Activated naive CD8-positive, alpha-beta T cell treated with anti-CD3 and anti-CD28 coated beads for 36 hours (primary cell): ENCODE measurements at places on chromosomes 16 and 17. TPM values are rescaled to one million over a fixed set of nuclear protein-coding genes. Genes with fewer than 3 reads are reported as not detected.

GRCh38 chr17:64261417-64262145, 1.5 kb downstream of the TEX2 start:
- peak overlapping the region; percentile 89 for H3K4me3 ChIP-seq
- no peak for DNase-seq
- H3K36me3 ChIP-seq, result no peaks in the 10 kb centered on the region
- H3K27ac ChIP-seq, result peak overlapping the region; percentile 89
- H3K27me3 ChIP-seq, result no peaks in the 10 kb centered on the region

DNA sequence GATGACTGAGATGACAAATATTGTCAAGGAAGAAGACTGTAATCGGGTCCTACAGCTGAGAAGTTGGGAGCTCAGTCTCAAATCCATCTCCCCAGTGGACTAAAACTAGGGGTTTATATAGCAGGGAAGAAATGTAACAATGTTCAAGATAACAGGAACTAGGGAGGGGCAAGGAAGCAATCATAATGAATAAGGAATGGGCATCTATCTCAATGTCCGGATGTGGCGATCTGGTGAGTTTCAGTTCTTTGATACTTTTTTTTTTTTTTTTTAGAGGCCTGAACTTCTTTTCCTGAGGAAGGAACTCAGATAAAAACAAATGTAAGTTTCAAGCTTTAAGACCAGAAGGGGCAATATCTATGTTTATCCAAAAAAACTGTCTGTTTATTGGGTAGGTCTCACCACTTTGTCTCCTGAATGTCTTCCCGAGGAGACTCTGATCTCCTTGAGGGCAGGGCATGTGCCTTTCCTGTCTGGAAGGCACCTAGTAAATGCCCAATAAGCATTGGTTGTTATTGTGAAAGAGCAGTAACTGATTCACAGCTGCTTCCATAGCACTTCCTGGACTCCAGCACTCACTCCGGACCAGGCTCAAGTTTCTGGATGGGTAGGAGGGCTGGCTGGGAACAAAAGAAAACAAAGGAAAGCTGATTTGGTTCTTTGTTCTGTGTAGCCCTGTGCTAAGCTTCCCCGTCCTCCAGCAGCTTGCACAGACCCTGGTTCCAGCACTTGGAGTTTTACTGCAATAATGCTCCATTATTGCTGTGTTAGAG, 51.9 kb downstream of the MEOX1 start:
- H3K27me3 ChIP-seq, result no peaks in the 10 kb centered on the region
- H3K4me3 ChIP-seq, result no peak overlapping the region
- no peak for DNase-seq

GRCh38 chr17:78933025-78933958, 8.1 kb upstream of the TIMP2 start:
- no peaks in the 10 kb centered on the region for H3K4me1 ChIP-seq
- peak; percentile 22 for DNase-seq
- peak overlapping the region; percentile 65 for H3K27ac ChIP-seq
- no peak overlapping the region for H3K4me3 ChIP-seq
- no peaks in the 10 kb centered on the region for H3K36me3 ChIP-seq
- no peaks in the 10 kb centered on the region for H3K27me3 ChIP-seq

GRCh38 chr17:35289222-35289621, 46.4 kb downstream of the SLFN5 start:
- peak overlapping the region; percentile 18 for H3K4me3 ChIP-seq
- H3K36me3 ChIP-seq, result no peaks in the 10 kb centered on the region
- H3K4me1 ChIP-seq, result peaks cover 35% of the 10 kb centered on the region
- H3K27ac ChIP-seq, result no peak overlapping the region
- no peak for DNase-seq

- no peak overlapping the region for H3K27ac ChIP-seq
- H3K4me3 ChIP-seq, result no peak overlapping the region
- DNase-seq, result no peak
- H3K4me1 ChIP-seq, result no peaks in the 10 kb centered on the region
Measured at GRCh38 chr17:17563530-17563929, 28.0 kb downstream of the PEMT start.

GRCh38 chr17:58516644-58517377, 2.4 kb upstream of the MTMR4 start:
- peak overlapping the region; percentile 95 for H3K27ac ChIP-seq
- peaks cover 5% of the 10 kb centered on the region for H3K27me3 ChIP-seq
- H3K4me1 ChIP-seq, result peaks cover 41% of the 10 kb centered on the region
- H3K4me3 ChIP-seq, result peak overlapping the region; percentile 91
- H3K36me3 ChIP-seq, result peaks cover 12% of the 10 kb centered on the region
- no peak for DNase-seq

- H3K36me3 ChIP-seq, result no peaks in the 10 kb centered on the region
- no peak overlapping the region for H3K4me3 ChIP-seq
- H3K27me3 ChIP-seq, result no peaks in the 10 kb centered on the region
- DNase-seq, result no peak
- no peak overlapping the region for H3K27ac ChIP-seq
Measured at GRCh38 chr17:70053241-70054234, 21.5 kb upstream of the KCNJ16 start.

DNA sequence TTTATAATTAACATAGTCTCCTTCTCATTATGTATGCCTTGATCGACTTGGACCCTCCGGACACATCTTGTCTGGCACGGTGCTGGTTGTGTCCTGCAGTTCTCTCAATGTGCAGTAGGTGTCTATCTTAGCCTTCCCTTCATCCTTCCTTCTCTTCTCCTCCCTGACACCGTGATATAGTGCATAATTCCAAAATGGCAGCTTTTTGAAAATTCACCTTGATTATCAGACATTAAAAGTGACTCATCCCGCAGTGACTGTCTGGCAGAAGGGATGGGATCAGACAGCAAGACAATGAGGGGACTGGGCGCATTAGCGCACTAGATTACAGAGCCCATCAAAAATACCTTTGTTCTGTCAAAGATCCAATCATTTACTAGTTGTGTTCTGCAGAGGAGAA, 70.0 kb upstream of the PMFBP1 start:
- no peaks in the 10 kb centered on the region for H3K27me3 ChIP-seq
- DNase-seq, result no peak
- H3K36me3 ChIP-seq, result no peaks in the 10 kb centered on the region
- no peak overlapping the region for H3K27ac ChIP-seq

- no peaks in the 10 kb centered on the region for H3K36me3 ChIP-seq
- H3K4me1 ChIP-seq, result peaks cover 3% of the 10 kb centered on the region
- no peak for DNase-seq
- H3K4me3 ChIP-seq, result no peak overlapping the region
Measured at GRCh38 chr17:32933881-32934280, 5.9 kb downstream of the TMEM98 start.

DNA sequence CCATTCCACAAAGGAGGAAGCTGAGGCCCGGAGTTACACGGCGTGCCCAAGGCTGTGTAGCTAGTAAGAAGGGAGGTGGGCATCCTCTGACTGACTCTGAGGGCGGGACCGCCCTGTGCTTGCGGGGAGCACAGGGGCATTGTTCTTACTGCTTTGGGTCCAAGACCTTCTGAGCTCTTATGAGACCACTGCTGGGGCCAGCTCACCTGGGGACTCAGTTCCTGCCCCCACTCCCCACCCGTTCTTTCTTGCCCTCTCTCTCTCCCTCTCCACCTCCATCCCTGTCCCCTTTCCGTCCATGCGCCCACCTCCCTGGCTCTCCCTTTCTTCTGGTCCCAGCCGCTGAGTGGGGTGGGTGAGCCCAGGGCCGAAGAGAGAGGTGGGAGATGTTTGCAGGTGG, 19.6 kb downstream of the CCR7 start:
- peaks cover 86% of the 10 kb centered on the region for H3K4me1 ChIP-seq
- H3K27ac ChIP-seq, result peak overlapping the region; percentile 44
- no peaks in the 10 kb centered on the region for H3K27me3 ChIP-seq

- no peak overlapping the region for H3K4me3 ChIP-seq
- H3K27me3 ChIP-seq, result peaks cover 56% of the 10 kb centered on the region
- H3K36me3 ChIP-seq, result no peaks in the 10 kb centered on the region
- H3K27ac ChIP-seq, result no peak overlapping the region
- DNase-seq, result no peak
- H3K4me1 ChIP-seq, result no peaks in the 10 kb centered on the region
Measured at GRCh38 chr17:61627125-61627524, 36.1 kb upstream of the NACA2 start.

DNA sequence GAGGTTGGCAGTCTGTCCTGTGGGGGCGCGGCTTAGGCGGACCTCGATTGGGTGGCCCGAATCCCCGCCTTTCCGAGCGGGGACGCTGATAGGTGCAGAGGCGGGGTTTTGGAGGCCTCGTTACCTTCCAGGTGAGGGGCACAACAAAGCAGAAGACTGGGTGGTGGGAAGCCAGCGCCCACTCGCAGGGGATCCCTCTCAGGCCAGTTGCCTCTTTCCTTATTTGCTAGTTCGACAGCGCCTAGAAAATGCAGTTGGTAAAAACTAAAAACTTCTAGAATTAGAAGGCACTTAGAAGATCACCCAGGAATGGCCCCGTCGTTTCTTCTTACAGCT, 730 bp downstream of the KAT7 start:
- peaks cover 43% of the 10 kb centered on the region for H3K36me3 ChIP-seq
- peak overlapping the region; percentile 94 for H3K4me3 ChIP-seq
- no peaks in the 10 kb centered on the region for H3K27me3 ChIP-seq

DNA sequence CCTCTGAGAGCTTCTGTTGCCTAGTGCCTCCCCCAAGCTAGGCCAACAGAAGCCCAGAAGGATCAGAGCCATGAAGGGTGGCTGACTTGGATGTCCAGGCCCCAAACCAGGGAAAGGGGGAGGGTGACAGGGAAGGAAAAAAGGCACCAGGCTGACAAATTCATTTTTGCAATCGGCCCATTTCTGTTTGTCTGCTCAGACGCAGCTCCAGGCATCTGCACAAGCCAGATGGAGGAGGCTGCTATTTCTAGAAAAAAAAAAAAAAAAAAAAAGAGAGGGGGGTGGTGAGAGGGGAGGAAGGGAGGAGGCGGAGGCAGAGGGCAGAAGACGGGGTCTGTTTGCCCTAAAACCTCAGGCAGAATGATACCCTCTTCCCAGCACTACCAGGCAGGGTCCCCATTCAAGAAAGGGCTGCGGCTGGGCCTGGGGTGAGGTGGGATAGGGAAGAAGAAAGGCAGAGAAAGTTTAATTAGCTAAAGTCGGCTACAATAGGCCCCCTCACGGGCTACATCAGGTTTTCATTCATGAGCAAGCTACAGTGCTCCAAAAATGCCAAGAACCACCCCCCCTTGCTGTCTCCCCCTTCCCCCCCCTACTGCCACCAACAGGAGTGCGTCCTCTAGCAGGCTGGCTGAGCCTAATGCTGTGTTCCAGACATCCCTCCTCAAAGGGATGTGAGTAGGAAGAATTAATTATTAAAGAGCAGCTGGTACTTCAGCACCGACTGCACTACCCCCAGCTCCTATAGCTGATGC, 2.4 kb downstream of the HDAC5 start:
- H3K27me3 ChIP-seq, result no peaks in the 10 kb centered on the region
- H3K4me3 ChIP-seq, result no peak overlapping the region

- no peak overlapping the region for H3K27ac ChIP-seq
- peaks cover 24% of the 10 kb centered on the region for H3K4me1 ChIP-seq
- H3K36me3 ChIP-seq, result peaks cover 23% of the 10 kb centered on the region
Measured at GRCh38 chr17:5509482-5509881, 23.1 kb downstream of the MIS12 start.

- peaks cover 28% of the 10 kb centered on the region for H3K4me1 ChIP-seq
- peaks cover 29% of the 10 kb centered on the region for H3K36me3 ChIP-seq
- no peak overlapping the region for H3K4me3 ChIP-seq
- no peak overlapping the region for H3K27ac ChIP-seq
Measured at GRCh38 chr17:48044851-48045250, 3.3 kb upstream of the NFE2L1 start.

DNA sequence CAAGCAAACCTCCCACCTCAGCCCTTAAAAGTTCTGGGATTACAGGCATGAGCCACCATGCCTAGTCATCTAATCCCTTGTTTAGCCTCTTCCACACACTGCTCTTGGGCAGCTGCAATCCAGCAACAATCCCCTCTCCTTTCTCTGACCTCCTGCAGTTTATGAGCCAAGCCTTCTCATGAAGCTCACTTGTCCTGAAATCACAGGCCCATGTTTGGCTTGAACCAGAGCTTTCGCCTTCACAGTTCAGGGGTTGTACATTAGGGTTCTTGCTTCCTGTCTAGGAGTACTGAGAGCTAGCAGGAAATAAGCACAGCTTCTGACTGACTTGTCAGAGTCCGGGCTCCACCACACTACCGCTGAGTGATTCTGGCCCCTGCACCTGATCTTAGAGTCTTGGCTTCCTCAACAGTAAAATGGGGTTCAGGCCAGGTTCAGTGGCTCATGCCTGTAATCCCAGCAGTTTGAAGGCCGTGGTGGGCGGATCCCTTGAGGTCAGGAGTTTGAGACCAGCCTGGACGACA, 16.3 kb downstream of the ERAL1 start:
- no peak overlapping the region for H3K4me3 ChIP-seq
- H3K27me3 ChIP-seq, result no peaks in the 10 kb centered on the region
- DNase-seq, result peak; percentile 42

DNA sequence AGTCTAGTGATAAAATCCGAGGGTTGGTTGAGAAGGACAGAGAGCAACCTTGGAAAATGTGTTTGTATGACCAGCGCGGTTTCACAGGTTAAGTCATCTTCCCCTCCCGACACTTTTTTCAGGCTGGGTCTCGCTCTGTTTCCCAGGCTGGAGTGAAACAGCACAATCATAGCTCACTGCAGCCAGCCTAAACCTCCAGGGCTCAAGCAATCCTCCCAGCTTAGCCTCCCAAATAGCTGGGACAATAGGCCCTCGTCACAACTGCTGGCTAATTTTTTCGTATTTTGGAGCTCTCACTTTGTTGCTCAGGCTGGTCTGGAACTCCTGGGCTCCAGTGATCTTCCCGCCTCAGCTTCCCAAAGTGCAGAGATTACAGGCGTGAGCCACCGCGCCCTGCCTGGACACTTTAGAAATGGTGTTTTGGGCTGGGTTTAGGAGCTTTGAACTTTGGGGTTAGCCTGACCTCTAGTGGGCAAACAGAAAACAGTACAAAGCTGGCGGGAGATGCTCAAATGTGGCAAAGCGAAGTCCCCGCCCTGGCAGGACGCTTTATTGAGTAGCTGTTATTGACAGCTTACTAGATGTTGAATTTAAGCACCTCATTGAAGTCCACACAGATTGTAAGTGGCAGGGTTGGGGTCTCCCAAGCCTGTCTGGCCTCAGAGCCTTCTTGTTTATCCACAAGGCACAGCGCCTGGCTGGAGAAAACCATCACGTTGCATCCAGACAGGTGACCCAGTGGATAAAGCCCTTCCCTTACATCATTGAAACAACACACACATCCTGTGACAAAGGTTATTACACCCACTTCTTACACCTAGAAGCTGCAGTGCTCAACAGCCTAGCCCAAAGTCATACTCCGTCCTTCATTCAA, 34.7 kb upstream of the RBBP6 start:
- no peak overlapping the region for H3K4me3 ChIP-seq
- peaks cover 33% of the 10 kb centered on the region for H3K27me3 ChIP-seq
- H3K27ac ChIP-seq, result no peak overlapping the region
- no peaks in the 10 kb centered on the region for H3K4me1 ChIP-seq

GRCh38 chr17:16281351-16281750, 64.3 kb downstream of the PIGL start:
- H3K4me3 ChIP-seq, result no peak overlapping the region
- no peak for DNase-seq
- no peaks in the 10 kb centered on the region for H3K27me3 ChIP-seq
- H3K36me3 ChIP-seq, result peaks cover 41% of the 10 kb centered on the region
- peaks cover 25% of the 10 kb centered on the region for H3K4me1 ChIP-seq

- H3K27me3 ChIP-seq, result no peaks in the 10 kb centered on the region
- no peak overlapping the region for H3K27ac ChIP-seq
- H3K36me3 ChIP-seq, result peaks cover 4% of the 10 kb centered on the region
- no peak for DNase-seq
- no peak overlapping the region for H3K4me3 ChIP-seq
Measured at GRCh38 chr16:2527071-2527783, 4.0 kb downstream of the CEMP1 start.

Gene MTSS2
- total RNA-seq, result 6.9 TPM

Gene TVP23A
- not detected for total RNA-seq

Gene SLC13A5
- total RNA-seq, result not detected

Gene TMED6
- 0.70 TPM for total RNA-seq

Gene CNGB1
- not detected for total RNA-seq

Gene ZNF750
- not detected for total RNA-seq

Gene AMDHD2
- 34.6 TPM for total RNA-seq

Gene PLEKHG4
- 30.8 TPM for total RNA-seq
